Effector CD4-positive, alpha-beta T cell (primary cell): ENCODE measurements at places on chromosomes 4 and X.

DNA sequence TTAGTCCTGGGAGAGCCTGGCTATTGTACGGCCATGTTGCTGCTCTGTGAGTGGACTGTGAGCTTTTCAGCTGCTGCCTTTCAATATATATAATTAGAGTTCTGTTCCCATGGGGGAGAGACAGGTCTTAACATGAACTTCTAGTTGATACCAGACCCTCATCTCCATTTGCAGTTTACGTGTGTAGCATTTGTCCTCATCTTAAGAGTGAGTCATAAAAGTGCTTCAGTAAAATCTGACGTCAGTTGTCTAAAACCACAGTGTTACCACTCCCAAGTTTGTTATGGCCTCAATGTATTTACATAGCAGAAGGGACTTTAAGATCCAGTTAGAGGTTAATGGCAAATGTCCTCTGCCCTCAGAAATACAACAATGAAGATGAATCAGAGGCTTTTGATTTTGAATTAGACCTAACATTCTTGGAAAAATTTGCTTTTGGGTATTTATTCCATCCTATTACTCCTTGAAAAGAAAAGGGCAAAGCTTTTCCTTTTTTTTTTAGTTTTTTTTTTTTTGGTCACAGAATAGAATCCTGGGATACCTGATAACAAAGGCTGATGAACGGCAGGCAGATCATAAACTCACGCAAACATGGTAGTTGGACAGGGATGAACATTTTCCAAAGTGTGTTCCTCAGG, 38.6 kb downstream of the PHOX2B start:
- no peak for DNase-seq

- DNase-seq = no peak
Measured at GRCh38 chrX:139448996-139449395, 81.5 kb upstream of the F9 start.

DNA sequence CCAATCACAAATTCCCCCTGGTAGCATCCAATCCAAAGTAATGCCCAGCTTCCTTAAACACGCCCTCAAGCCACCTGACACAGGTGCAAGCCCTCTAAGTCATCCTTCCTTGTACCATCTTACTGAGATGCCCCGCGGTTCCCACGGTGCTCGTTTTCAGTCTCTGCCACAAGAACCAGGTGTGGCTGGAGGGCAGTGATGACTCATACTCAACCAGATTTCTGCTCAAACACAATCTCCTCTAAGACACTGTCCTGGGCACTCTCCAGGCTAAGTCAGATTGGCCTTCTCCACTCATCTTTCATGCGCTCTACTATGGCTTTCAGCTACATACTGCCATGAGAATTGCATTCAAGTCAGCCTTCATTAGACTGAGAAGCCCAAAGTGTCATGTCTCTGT, 3.5 kb downstream of the SH3KBP1 start:
- DNase-seq = no peak

DNA sequence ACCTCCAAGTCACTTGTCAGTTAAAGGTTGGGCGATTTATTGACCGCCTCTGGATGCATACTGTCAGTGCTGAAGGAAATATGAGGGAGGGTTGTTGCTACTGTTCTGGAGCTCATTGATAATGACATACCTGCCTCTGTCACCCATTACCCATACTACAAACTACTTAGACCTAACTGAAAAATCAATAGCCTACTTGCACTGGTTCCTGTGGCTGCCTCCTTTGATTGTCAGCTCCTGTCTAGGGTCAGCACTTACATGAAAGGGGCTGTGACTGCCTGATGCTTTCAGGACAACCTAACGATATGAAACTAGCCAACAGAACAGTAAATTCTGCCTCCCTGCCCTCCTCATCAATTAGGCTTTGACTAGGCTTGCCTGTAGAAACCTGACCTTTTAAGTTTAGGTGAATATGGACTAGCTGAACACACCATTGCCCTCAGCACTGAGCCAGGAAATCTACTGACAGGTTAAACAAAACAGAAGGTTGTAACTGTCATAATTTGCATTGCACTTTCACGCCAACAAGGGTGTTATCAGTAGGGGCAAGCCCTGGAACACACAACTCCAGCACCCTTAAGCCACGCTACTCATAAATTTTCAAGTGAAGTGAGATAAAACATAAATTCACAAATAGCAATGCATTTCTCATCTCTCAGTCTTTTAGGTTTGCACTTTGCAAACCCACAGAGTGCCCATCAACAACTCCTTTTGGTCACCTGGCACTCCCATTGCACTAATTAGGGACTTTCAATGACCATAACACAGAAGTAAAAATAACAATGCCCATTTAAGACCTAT, 9.0 kb upstream of the MAB21L2 start:
- DNase-seq = no peak

- no peak for DNase-seq
Measured at GRCh38 chr4:81164623-81165416, 50.2 kb downstream of the PRKG2 start.

GRCh38 chr4:113563691-113564378, 197.7 kb downstream of the CAMK2D start:
- DNase-seq = no peak

DNA sequence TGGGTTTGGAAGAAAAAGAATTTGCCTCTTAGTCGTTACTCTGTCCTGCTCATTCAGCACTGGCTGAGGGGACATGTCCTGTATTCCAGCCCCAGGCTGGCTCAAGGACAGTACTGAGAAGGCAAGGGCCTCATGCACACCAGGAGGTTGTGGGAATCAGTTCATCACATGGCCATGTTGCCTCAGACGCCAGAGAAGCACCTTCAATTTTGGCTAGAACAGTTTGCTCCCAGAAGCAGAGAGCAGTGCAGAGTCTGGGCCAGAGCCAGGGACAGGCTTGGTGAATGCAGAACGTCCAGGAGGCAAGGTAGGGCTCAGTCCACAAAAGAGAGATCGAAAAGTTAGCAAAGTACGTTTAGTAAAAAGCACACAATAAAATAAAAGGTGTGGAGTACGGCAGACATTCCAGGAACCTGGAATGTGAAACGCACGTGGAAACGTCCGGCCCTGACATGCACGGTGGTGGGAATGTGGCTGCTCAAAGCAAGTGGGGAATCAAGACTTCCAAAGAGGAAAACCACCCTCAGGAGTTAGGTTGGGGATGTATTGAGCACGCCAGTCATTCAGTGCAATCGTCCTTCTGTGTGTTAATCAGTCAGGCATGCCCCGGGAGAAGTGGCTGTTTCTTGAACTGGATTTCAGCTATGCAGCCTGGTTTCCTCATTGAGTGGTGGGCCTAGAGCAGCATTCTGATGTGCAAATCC, 1.2 kb upstream of the SLC2A9 start:
- no peak for DNase-seq

DNA sequence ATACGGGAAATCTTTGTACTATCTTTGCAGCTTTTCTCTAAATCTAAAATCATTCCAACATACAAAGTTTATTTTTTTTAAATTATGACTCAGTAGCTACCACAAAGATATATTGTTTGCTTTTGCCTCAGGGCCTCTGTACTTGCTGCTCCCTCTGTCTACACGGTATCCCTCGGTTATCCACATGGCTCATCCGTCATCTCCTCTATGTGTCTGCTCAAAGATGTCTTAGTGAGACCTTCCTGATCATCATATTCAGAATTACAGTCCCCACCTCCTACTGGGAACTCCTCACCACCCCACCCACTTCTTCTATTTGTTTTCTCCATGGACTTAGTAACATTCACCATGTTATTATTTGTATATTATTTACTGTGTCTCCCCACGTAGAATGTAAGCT, 107.8 kb downstream of the PARM1 start:
- DNase-seq = no peak

DNA sequence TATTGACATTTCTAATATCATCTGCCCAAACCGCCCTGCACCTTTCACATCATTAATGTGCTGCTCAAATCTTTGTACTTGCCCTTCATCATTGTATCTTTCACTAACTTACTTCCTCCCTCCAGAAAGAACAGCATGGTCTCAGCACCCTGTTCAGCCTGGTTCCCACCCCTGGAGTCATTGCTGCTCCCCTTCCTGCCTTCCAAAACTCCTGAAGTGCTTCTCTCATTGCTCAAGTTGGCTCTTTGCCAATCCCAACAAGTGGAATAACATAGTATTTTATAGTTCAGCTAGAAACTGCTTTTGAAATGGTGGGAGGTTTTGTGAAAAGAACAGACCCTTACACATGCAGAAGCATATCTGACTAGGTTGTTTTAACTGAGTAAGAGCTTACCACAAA, 14.0 kb upstream of the TTC29 start:
- no peak for DNase-seq

DNA sequence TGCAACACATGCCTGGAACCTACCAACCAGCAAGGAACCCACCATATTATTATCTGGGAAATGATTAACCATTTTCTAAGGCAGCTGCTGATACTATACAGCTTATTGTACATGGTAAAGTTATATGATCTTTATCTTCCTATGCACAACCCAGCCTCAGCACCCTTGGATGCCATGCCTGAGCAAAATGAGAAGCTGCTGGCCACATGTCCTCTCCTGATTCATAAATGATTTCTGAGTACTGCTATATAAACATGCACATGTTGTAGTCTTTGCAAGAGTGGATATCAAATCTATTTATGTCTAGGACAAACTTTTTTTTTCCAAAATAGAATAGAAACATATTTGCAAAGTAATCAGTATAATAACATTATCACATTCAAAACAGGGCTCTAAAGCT, 1043.6 kb downstream of the CCSER1 start:
- no peak for DNase-seq

GRCh38 chr4:89303177-89303576, 4.4 kb downstream of the GPRIN3 start:
- DNase-seq = peak; percentile 20

DNA sequence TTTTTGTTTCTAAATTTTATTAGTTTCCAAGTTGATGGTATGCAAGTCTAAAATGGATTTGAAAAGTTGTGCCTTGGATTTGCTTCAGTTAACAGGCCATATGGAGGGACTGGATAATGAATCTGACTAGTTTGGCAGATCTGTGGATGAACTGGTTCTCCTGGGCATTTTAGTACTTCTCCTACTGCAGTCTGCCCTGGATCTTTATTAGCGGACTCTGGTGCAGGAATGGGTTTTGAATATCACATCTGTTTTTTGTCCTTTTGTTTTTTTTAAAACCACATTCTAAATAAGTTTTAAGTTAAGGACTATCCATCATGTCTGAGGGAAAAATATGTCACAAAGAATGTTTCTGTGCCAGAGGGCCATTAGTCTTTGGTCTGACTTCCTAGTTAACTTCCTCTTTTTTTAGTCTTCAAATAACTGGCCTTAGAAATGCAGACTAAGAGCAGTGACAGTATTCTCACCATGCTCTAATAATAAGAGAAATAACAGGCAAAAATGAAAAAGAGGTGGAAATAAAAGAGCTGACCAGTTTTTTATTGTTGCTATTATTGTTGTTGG, 13.9 kb upstream of the DCK start:
- no peak for DNase-seq

DNA sequence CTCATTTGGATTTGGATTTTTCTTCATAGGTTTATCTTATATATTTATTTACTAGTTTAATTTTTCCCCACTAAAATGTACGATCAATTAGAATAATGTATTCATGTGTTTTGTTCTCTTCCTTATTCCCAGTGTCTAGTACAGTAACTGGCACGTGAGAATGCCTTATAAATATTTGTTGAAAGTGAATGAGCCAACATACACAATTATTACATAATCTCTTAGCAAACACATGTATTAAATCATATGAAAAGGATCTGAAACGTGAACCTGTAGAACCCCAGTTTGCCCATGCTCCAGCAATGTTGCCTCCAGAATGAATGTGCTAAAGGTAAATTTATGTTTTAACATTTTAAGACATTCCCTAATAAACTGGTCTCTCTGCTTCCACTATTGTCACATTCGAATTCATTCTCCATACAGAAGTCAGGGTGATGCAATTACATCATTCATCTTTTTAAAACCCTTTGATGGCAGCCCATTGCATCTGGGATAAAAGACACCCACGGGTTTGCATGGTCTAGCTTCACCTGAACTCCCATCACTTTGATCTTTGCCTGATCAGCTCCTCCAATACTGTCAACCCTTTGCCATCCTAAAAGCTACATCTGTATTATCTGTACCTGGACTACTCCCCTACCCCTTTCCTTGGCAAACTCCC, 30.7 kb upstream of the AREG start:
- no peak for DNase-seq

DNA sequence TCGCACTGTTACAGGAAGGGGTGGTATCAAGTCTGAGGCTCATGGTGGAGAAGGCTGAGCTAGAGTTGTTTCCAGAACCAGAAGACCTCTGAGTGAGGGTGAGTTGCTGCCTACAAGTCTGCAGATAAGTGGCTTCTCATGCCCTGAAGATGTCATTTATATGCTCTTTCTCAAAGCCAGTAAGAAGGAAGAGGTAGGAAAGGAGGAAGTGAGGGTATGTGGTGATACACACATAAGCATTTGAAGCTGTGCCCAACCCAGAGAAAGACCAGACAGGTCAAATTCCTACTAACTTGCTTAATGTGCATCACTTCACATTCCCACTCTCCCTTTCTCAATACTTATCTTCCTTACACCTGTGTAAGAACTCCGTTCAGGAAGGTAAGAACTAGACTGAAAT, at the start of gene PPBP:
Gene PPBP (minus strand): TSS at position 130 of the 400 bp plus-strand sequence. CDS start 87 bp downstream, at position 43.
- no peak for DNase-seq
